ENCODE measurements at places on chromosomes 6 and 20.

- no peak for DNase-seq
Observed at GRCh38 chr6:118865100-118865391, 28.9 kb upstream of the ASF1A start.

GRCh38 chr6:115891111-115891669 lies 169.5 kb downstream of the FRK start:
- no peak for DNase-seq

- no peak for DNase-seq
Observed at GRCh38 chr20:34595377-34596184, 37.1 kb downstream of the MAP1LC3A start.

DNA sequence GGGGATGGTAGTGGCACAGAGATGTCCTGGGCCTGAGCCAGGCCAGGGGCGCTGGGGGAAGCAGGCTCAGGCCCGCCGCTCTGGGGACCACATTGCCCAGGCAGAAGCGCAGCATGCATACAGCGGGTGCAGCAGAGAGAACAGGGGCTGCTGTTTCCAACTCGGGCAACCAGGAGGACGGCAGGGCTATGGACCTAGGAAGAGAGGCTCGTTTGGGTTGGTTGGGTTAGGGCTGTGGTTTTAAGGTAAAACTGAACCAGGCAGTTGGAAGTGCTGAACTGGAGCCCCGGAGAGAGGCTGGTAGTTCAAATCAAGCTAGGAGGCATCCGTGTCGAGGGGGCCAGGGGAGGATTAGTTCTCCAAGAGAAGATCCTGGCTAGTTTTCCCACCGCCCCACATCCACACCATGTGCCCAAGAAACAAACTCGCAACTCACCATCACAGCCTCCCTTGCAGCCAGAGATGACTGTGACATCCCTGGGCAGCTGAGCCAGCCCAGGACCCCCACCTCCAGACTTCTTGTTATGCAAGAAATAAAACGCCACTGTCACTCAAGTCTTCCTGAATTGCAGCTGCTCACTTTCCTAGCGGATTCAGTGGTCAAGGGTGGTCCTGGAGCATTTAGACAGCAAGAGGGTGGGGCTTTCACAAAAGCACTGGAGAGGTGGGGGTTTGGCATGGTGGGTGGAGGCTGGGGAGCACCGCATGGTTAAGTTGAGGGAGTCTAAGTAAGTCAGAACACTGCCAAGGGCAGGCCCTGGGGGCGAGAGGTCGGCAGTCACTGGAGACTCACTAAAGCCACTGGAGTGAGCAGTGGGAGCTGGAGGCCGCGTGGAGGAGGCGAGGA lies 161.2 kb downstream of the GRM4 start:
- no peak for DNase-seq

- no peak for DNase-seq
Observed at GRCh38 chr6:2806644-2807043, 35.0 kb downstream of the SERPINB1 start.

GRCh38 chr6:53484476-53485280 lies 60.2 kb downstream of the GCLC start:
- DNase-seq: peak; percentile 47

DNA sequence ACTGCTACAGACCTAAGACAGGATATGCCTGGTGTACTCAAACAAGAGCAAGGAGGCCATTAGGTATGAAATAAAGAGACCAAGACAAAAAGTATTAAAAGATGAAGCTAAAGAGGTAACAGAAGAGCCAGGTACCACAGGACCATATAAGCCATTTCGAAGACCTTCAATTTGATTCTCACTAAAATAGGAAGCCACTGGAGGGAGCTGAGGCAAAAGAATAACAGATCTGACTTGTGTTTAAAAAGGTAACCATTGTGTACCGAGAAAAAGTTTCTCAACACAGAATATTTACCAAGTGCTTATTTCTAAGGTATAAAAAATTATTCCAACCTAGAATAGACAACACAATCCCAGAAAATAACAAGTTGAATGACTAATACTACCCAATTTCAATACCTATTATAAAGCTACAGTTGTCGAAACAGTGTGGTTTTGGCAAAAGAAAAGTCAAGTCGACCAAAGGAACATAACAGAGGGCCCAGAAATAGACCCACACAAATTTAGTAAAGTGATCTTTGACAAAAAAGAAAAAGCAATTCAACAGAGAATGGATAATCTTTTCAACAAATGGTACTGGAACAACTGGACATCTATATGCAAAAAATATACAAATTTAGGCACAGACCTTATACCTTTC lies 125.3 kb upstream of the DST start:
- DNase-seq: no peak

DNA sequence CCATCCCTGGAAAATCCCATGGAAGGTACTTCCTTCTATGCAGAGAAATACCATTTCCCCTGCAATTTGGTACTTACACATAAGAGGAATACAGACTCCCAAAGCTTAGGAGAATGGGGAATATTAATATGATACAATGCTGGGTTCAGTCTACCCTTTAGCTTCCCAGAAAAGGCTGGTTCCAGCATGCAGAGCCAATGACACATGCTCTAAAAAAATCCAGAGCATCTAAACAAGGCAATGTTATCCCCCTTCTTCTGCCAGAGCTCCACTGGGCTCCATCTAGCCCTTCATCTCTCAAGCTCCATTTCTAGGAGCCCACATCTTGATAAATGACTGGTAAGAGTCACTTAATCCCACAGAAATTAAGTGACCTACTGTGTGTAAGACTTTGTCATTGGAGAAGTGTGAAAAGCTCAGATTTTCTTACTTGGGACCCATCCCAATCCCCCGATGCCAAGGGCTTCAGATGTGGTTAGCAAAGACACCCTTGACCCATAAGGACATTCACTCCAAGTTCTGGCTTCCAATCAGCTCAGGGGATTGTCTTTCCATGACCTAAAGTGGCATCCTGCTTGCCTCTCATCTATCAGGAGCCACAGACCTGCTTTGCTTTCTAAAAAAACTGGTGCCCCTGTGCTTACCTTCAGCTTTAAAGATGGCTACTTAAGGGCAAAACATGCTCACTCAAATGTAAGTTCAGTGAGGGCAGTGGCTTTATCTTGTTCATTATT lies 137.5 kb downstream of the UNC5CL start:
- no peak for DNase-seq

- no peak for DNase-seq
Observed at GRCh38 chr6:39855356-39855995, 63.3 kb downstream of the DAAM2 start.

DNA sequence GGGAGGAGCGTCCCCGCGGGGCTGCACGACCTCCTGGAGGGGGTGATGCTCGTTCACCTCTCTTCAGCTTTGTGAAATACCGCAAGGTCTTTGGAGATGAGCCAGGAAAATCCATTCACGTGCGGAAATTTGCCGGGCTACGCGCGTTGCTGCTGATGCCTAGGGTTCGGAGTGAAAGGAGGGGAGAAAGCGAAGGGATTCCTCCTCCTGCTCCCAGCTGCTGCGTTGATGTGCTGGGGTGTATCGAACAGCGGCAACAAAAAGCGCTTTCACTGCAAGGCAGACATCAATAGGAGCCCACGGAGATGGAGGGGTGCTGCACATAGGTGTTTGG lies 391 bp upstream of the B3GAT2 start:
- DNase-seq: no peak

DNA sequence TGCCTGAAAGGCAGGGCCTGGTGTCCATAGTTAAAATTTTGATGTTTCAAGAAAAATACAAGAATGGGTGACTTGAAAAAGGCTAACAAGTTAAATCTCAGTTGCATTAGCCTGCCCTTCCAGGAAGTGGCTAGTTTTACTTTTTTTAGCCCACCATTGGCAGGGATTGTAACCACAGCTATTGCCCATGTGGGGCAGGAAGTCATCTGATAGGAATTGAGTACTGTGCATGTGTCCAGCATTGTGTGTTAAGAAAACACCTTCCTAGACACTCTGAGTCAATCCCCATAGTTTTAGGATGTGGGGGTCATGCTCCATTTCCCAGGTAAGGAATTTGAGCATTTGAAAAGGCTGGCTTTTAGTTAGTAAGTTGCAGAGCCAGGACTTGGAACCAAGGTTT lies 26.9 kb downstream of the LYRM2 start:
- DNase-seq: no peak

DNA sequence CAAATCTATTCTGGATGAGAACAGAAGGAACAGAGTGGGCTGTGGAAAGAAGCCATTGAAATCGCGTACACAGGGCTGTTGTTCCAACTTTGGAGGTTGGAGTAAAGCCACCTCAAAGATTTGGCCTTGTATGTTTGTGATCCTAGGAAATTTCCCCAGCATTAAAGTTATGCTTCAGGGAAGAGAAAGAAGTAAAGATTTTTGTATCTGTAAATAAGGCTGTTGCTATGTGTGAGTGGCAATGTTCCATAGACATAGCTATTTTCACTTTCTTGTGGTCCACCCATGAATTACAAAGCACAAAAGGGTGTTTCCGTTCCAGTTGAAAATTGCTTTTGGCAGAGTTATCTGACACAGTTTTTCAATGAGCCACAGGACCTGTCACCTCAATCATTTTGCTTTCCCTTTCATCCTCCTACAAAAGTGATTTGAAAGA lies 321.3 kb downstream of the TFAP2B start:
- DNase-seq: no peak

DNA sequence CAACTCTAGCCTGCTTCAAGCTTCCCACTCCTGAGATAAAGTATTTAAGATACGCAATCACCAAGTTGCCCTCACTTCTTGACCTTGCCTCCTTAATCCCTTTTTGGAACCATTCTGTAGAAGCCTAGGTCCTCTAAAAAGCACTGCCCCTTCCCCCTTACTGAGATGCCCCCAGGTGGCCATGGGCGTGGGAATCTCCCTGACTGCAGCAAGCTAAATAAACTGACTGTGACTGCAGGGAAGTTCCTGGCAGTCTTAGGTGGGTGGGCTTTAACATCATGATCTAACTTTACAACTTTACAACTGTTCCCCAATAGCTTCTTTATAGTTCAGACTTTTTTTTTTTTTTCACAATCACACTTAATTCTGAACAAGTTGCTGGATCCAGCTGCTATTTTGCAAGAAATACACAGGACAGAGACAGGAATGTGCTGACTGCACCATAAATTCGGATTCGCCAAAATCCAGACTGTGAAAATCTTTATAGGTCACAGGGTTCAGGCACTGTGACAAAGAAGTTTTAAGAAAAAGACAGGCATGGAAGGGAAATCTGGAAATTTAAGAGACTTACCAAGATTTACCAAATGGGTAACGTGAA lies 344.2 kb upstream of the SULF2 start:
- no peak for DNase-seq

DNA sequence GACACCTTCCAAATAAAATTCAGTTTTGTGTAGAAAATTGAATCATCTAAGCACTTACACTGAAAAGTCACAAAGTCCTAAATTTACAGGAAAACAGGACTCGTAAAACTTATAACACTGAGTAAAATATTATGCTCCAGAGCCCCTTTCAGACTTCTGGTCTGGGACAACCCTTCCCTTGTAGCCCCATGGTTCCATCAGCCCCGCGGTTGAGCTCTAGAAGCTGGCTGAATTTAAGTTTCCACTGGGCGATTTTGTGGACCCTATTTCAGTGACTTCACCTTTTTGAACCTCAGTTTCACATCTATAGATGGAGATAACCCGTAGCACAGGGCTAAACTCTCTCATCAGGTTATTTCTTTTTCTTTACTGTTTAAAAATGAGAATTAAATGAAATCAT lies 117.7 kb upstream of the BACH2 start:
- no peak for DNase-seq

DNA sequence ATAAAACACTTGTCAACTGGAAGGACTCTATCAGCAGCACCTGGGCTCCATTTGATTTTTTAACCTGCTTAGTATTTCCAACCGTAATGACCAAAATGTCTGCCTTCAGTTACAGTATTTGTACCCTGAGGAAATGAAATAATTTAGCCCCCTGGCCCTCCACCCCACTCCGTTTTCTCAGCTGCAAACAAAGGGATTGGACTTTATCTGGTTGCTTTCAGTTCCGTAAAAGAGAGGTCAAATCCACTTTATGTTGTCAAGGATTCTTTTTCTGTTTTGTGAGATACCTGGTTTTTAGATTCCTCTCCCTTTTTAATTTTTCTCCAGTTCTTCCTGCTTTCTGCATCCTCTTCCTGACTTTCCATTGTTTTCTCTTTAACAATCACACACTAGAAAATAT lies 64.4 kb upstream of the BMP2 start:
- no peak for DNase-seq

- no peak for DNase-seq
Observed at GRCh38 chr20:58453391-58453790, 61.8 kb downstream of the APCDD1L start.

DNA sequence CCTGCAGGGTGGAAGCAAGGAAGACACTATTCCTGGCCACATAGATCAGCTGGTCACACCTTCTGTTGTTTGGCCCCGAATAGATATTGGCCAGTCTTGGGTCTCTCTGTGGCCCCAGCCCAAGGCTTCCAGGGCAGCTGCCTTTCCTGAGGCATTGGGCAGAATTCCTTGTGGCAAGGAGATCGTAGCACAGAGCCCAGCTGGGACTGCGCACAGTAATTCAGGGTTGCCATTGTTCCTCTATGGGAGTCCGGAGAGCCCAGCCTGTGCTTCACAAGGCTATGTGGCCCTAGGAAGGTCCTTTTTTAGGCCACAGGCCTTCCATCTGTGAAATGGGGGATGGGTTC lies 6.9 kb downstream of the SGK2 start:
- no peak for DNase-seq

DNA sequence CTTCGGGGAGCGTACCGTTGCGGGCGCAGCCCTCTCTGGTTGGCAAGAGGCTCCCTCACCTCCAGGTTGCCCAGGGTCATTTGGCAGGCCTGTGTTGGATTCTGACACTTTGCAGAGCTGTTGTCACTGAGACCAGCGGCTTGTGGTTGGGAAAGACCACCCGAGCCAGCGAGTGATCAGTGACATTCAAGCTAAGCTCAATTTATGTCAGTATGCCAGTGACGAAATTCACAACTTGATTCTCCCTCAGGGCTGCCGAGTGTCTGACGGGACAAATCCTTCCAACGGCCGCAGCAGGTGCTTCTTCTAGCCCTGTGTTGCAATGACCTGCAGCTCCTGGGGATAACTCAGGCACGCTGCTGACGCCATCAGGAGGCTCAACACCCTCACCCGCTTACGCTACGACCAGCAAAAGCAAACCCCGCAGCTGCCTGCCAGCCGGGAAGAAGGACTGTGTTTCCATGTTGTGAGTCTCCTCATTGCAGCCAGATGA lies 16.9 kb upstream of the SLC22A2 start:
- DNase-seq: no peak

DNA sequence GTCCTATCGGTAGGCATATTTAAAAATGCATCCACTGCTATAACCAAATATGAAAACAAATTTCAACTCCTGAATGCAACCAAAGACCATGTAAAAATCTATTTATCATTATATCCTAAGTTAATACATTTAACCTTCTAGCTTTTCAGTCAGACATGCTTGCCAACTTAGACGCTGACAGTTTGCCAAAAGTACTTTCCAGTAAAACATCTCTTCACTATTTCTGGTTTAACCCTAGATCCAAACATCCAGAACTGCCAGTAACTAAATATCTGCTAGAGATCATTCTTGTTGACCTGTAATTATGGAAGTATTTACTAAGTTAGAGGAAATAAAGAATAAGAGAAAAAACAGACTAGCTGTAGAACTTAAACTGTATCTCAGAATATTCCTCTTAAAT lies 210.2 kb upstream of the THEMIS start:
- DNase-seq: no peak

- no peak for DNase-seq
Observed at GRCh38 chr20:57713505-57713903, 3.7 kb upstream of the PMEPA1 start.

GRCh38 chr6:43082806-43083655 lies 6.9 kb downstream of the PTK7 start:
- DNase-seq: no peak

GRCh38 chr20:61731363-61732181 lies 334.1 kb downstream of the TAF4 start:
- no peak for DNase-seq

Data from stimulated activated CD4-positive, alpha-beta T cell treated with anti-CD3 and anti-CD28 coated beads, Interleukin-4, amount 100 ng/mL, for 4 hours (primary cell).